Islet precursor cell (in vitro differentiated cells): ENCODE measurements at places on chromosomes 2 and 18.

DNA sequence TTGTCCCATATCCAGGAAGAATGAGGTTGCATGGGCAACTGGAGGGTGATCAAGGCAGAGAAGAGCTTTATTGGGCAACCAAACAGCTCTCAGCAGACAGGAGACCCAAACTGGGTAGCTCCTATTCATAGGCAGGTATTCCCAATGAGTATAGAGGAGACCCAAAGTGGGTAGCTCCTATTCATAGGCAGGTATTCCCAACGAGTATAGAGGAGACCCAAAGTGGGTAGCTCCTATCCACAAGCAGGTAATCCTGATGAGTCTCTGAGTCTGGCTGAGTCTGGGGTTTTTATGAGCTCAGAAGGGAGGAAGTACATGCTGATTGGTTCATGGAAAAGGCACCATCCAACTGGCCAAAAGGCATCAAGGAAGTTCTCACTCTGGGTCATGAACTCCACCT, 5.3 kb upstream of the GORASP2 start:
- no peak for DNase-seq

DNA sequence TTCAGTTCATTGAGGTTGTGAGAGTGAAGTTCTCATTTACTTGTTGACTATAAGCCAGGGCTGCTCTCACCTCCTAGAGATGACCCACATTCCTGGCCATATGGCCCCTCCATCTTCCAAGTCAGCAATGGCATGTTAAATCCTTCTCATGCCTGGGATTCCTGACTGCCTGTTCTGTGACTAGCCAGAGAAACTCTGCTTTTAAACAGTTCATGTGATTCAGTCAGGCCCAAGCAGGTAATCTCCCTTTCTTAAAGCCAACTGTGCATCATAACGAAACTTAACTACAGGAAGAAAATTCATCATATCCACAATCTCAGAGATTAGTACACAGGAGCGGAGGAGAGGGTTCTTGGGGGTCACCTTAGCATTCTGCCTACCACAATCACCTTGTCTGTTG, 11.5 kb downstream of the DPP4 start:
- peak; percentile 82 for DNase-seq

DNA sequence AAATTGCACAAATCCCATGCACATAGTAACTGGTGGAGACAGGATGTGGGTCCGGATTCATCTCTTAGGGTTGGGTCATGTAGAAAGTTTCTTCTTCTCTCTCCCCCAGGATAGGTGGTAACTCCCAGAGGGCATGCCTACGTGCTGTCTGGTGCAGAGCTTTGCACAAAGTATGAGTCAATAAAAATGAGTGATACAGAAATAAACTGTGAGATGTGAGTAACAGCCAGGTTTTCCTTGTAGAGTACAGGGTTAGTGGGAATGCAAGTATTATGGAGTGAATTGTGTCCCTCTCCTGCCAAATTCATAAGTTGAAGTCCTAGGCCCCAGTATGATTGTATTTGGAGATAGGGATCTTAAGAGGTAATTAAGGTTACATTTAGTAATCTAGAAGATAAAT, 289.4 kb downstream of the ALK start:
- no peak for DNase-seq

- DNase-seq = no peak
These were observed 21.3 kb downstream of the PLA2R1 start for GRCh38 chr2:160041091-160041490.

- no peak for DNase-seq
These were observed 81.1 kb downstream of the UPP2 start for GRCh38 chr2:158182676-158183295.

DNA sequence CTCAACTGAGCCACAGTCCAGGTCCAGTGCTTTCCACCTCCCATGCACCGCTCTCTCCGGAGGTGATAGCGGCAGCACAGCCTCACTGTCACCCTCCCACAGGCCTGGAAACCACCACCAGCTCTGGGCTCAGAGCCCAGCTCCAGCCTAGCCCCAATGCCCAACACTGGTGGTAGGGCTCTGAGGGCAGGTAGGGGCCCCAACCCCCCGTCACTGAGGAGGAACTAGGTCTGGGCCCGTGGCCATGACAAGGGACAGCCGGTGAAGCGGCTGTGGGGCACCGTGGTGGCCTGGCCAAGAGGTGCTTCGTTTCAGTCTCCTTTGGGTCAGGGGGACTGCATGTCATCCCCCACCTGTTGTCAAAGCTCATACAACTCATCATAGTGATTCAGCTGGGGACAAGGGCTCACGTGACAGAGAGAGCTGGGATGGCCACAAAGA, 5.5 kb upstream of the TMEM214 start:
- no peak for DNase-seq

- no peak for DNase-seq
These were observed 288.3 kb upstream of the FN1 start for GRCh38 chr2:215724146-215724545.

- DNase-seq = no peak
These were observed 129.4 kb downstream of the TCF4 start for GRCh38 chr18:55458456-55459203.

DNA sequence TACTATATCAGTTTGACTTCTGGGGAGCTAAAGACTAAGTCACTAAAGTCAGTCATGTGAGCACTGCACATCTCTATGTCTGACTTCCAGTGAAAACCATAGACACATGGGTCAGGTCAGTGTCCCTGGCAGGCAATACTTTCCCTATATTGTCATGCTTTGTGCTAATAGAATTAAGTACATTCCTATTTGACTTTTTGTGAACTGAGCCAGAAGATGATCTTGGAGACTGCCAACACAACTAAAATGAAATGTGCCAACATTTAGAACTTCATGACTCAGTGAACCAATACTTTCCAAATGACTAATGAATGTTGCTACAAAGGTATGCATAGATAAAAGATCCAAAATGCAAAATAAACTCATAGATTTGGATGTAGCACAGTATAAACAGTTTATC, 820.8 kb upstream of the FAM98A start:
- DNase-seq = no peak

GRCh38 chr2:215635788-215636139, 199.9 kb upstream of the FN1 start:
- DNase-seq = no peak

GRCh38 chr2:123153041-123153440, 872.0 kb upstream of the CNTNAP5 start:
- DNase-seq = no peak

DNA sequence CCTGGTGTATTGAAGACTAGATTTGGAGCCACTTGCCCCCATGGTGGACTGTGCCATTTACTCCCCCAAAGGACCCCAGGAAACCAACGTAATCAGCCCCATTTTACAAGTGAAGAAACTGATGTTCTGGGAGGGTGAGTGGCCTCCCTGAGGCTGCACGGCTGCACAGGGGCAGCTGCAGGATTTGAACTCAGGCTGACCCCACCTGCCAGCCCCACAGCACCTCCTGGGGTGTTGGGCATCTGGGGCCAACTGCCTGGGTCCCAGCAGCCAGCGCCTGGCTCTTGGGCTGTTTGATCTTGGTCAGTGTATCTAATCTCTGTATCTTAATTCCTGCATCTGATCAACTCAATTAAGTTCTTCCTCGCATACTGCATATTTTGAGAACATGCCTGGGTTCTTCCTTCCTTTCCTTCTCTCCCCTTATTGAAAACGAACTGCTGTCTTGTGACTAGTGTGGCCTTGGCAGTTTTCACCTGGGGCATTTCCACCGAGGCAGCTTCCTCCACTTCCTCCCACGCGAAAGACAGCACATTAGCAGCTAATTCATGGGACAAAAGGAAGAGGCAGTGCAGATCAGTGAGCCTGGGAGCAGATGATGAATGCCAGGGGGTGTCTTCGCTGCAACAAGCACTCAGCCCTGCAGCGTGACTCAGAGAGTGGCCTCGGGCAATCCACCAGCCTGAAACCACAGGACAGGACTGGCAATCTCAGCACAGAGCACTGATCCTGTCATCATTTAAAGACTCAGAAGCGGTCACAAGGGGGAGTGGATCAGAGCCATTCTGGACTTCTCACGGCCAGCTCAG, 184.1 kb upstream of the RAB12 start:
- peak; percentile 99 for DNase-seq

DNA sequence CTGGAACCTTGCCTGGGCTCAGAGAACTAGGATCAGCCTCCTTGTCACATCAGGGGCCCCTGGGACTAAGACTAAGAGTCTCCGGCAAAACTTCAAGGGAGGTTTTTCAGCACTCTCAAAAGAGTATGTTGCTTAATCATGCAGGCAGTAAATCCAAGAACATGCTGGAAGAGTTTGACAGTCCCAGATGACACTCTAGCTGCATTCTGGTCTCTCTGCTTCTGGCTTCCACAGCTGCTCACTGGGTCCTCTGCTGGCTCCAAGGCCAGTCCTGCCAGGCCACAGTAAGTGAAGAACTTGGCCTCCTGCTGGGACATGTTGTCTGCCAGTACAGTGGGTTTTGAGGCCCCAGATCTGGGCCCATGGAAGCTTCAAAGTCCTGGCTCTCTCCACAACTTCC, 45.2 kb upstream of the IL1RL1 start:
- DNase-seq = no peak

GRCh38 chr2:68833162-68833561, 38.0 kb downstream of the BMP10 start:
- no peak for DNase-seq

DNA sequence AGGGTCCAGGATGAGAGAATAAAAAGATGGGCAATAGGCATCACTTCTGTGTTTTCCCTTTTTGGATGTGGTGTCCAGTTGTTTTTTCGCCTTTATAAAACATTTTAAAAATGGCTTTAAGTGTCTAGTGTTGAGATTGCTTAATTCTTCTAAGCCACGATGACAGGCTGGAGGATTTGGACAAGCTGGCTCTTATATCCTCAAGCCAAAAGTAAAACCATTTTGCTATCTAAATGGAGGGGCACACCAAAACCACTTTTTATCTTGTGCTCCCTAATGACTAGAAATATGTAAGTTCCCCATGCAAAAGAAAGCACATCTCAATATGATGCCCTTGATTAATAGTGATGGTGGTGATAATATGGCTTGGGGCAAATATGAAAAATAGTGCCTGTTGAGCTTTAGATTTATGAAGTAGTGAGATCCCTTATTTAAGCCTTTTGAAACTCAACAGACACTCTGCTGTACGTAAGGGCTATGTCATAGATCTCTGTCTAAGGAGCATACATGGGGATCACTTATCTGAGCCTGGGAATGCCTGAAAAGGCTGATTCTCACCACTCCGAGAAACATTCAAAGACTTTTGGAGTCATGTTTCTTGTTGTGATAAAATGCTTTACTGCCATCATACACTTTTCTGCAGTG, 185.5 kb downstream of the KCNS3 start:
- DNase-seq = no peak

DNA sequence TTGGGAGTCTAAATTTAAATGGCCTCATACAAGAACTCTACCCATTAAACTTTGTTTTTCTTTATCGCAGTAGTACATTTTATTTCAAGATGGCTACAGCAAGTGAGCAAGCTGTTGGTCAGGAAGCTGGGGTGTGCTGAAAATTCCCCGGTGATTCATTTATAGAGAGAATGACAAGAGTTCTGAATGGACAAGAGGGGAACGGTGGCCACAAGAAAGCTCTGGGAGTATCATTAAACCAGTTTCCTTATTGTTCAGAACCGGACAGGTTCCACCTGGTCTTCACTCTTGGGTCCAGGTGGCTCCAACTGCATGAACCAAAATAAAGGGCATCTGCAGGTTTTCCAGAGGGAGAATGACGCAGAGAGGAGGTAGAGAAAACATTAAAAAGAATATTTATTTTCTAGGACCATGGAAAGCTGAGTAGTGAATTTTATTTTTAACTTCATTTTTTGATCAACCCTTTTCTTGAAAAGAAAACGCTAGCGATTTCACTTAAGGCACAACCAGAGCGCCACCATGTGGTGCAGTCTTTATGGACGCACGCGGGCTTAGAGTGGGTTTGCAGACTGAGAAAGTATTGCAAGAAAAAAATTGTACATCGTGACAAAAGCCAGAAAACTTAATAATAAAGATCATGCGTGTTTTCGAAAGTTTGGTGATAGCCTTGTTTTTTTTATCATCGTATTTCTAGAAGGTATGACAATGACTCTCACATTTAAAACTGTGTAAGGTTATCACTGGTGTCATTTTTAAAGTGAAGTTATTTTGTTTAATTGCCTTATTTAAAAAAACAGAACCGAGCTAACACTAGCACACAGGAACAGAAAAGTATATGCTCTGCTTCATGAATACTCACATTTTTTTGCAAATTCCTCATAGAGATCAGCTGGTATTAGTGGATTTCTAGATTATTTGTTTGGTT, 97.9 kb upstream of the NOL4 start:
- DNase-seq = peak; percentile 64

- no peak for DNase-seq
These were observed 152.0 kb downstream of the GALNT14 start for GRCh38 chr2:30986231-30986580.

GRCh38 chr18:24009651-24010333, 4.8 kb upstream of the TTC39C start:
- peak; percentile 26 for DNase-seq

DNA sequence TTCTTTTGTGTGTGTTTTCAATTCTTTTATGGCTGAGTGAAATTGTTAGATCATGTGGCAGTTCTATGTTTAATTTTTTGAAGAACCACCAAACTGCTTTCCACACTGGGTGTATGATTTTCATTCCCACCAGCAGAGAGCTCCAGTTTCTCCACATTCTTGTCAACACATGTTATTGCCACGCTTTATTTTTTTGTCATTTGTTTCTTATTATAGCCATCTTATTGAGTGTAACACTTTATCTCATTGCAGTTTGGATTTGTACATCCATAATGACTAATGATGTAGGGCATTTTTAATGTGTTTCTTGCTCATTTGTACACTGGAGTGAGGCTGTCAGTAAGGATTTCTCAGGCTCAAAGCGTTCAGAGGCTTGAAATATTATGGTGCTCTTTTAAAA, 184.2 kb downstream of the PIEZO2 start:
- DNase-seq = no peak

DNA sequence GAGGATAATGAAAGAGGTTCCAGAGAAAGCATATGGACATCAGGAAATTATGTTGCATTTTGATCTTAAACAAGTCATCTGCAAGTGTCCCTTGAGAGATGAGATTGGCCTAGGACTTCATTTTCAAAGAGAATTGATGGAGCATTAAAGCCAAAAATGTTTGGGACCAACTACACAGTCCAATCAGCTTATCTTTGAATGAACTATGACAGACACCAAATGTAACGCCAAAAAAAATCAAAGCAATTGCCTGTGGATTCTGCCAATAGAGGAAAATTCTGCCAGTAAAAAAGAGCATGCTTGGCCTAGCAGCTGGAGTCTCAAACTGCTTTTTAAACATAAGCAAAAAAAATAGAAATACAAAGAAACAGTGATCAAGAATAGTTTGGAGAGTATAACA, 594.5 kb upstream of the CHAC2 start:
- DNase-seq = no peak

GRCh38 chr2:60759654-60760053, 3.6 kb downstream of the PAPOLG start:
- DNase-seq = no peak
